B cell (primary cell): ENCODE measurements at places on chromosomes 2 and 18.

- DNase-seq, result no peak
Measured at GRCh38 chr2:203105996-203106395, 91.3 kb downstream of the NBEAL1 start.

GRCh38 chr2:28981016-28981441 lies at the start of gene TOGARAM2:
TOGARAM2 (plus strand) TSS chr2:28981298; CDS start chr2:28994835, 13,537 bp downstream.
- no peak for DNase-seq

DNA sequence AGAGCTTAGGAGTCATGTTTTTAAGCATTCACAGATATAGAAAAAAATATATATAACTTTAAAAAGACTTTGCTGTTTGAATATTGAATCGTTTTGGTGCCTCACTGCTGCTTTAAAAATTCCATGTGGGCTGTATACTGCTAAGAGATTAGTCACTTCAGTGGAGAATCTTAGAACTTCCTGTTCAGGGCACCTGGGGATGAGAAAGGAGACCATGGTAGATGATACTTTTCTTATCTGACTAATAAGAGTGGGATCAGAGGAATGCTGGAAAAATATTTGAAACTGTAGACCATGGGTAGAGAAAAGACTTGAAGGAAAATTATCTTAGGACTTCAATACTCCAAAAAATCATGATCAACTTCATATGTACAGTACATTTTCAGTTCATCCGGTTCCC lies 442.2 kb upstream of the SETBP1 start:
- DNase-seq, result no peak

- no peak for DNase-seq
Measured at GRCh38 chr18:77033575-77033974, 99.0 kb downstream of the MBP start.

GRCh38 chr2:47309472-47309951 lies 93.4 kb upstream of the MSH2 start:
- DNase-seq, result no peak

DNA sequence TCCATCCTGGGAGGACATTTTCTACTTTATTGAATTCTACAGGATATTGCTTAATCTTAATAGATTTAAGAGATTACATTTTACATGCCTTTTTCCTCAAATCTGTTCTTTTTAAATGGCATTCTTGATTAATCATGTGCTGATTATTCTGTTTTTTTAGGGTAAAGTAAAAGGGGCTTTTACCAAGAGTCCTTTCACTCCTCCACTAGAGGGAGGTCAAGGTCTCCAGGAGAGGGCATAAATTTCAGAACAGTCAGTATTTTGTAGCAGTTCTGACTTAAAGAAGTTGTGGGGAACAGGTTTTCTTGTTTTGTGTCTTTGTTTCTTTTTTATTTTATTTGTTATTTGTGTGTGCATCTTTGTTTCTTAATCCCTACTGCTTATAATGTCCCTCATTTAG lies 25.4 kb downstream of the WDR75 start:
- DNase-seq, result no peak

- DNase-seq, result no peak
Measured at GRCh38 chr2:78896536-78896935, 129.0 kb upstream of the REG3G start.

GRCh38 chr2:76050196-76050595 lies 339.5 kb upstream of the GCFC2 start:
- no peak for DNase-seq

DNA sequence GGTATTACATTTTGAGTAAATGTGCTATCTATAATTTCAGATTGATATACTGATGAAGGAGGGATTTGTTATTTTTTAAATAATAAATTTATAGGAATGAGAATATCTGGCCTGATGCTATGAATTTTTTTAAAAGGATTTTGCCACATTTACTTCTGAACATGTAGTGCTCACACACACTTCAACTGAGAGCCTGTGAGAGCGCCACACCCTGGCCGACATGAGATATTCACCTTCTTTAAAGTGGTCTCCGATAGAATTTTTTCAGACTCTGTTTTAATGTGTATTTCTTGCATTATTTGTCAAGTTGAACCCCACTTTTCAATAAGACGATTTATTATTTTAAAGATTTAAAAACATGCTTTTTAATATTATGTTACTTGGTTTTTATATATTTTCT lies 813.3 kb downstream of the DCC start:
- DNase-seq, result no peak

DNA sequence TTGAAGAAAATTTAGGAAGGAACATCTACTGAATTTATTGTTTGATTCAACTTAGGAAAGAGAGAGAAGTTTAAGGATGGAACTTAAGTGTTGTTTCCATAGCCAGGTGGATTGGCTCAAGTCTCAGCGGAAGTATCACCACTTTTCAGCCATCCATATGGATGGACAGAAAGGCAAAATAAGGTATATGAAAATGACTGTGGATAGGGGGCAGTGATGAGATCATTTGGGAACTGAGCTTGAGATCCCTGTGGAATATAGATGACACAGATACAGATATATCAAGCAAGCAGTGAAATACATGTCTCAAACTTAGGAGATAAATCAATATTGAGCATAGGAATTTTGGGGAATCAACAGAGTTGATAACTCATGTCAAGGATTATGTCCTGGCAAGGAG lies 1462.7 kb upstream of the NXPH2 start:
- no peak for DNase-seq

GRCh38 chr18:62487161-62487560 lies 35.7 kb upstream of the ZCCHC2 start:
- no peak for DNase-seq

DNA sequence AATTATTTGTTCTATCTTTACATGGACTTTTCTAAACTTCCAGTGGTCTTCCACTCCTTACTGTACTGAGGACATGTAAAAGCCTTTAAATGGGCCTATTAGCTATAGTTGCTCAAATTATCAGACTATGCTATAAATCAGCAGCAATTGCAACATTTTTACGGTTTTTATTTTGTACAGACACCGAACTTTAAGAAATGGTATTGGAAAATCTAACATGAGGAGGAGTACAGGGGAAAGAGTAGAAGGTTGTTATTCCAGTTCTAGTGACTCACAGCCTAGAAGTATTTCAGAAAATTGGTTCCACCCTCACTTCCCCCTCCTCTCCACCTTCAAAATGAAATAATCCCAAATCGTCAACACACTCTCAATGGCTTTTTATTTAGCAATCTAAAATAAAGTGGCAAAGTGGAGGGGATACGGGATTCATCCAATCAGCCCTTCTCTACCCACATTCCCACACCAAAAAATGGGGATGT lies 1.1 kb downstream of the NCKAP1 start:
- peak; percentile 16 for DNase-seq

- no peak for DNase-seq
Measured at GRCh38 chr2:121887513-121888188, 132.2 kb downstream of the TSN start.

DNA sequence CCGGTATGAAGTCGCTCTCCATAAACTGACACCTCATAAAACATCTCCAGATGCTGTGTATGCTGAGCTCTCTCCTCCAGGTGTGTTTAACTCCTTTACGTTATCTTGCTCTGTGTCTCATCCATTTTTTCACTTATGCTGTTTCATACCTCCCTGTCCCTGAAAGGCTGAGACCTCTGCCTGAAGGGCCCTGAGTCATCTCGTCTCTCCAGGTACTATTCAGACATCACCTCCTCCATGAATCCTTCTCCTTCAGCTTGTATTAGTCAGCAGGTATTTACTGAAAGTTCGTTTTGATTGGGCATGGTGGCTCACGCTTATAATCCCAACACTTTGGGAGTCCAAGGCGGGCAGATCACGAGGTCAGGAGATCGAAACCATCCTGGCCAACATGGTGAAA lies 244.5 kb upstream of the EPHA4 start:
- DNase-seq, result no peak

DNA sequence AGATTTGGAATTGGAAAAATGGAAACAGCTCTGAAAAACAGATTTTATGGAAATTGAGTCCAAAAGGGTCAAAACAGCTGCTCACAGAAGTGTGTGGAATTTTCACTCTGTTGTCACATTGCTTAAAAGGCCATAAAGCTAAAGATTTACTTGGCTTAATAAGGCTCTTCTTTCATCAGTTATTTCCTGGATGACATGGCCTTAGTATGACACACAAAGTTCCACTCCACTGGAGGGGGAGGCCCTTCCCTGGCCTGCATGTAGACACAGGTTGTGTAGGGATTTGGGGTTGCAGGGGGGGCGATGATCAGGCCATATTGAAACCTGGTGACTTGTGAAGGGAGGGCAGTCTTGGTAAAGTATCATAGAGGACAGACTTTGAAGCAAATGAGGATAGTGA lies 34.0 kb downstream of the TMEM185B start:
- DNase-seq, result no peak

- DNase-seq, result no peak
Measured at GRCh38 chr2:43199492-43200488, 26.6 kb downstream of the ZFP36L2 start.

DNA sequence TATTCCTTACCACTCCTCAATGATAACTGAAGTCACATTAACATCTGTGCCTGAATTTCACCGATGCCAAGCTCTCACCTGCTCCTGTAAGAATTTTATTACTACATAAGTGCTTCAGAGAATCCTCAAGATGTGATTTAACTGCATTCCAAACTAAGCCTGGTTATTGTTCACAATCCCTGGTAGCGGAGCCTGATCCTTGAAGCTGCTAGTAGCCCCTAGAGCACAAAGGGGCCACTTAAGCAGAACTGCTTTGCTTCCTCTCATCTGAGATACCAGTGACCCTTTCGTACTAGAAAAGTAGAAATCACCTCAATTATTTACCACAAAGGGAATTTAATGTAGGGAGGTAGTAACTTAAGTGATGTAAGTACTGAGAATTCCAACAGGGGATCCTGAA lies 529.6 kb downstream of the CPS1 start:
- DNase-seq, result no peak

GRCh38 chr2:207332480-207333212 lies 166.9 kb upstream of the KLF7 start:
- DNase-seq, result no peak

DNA sequence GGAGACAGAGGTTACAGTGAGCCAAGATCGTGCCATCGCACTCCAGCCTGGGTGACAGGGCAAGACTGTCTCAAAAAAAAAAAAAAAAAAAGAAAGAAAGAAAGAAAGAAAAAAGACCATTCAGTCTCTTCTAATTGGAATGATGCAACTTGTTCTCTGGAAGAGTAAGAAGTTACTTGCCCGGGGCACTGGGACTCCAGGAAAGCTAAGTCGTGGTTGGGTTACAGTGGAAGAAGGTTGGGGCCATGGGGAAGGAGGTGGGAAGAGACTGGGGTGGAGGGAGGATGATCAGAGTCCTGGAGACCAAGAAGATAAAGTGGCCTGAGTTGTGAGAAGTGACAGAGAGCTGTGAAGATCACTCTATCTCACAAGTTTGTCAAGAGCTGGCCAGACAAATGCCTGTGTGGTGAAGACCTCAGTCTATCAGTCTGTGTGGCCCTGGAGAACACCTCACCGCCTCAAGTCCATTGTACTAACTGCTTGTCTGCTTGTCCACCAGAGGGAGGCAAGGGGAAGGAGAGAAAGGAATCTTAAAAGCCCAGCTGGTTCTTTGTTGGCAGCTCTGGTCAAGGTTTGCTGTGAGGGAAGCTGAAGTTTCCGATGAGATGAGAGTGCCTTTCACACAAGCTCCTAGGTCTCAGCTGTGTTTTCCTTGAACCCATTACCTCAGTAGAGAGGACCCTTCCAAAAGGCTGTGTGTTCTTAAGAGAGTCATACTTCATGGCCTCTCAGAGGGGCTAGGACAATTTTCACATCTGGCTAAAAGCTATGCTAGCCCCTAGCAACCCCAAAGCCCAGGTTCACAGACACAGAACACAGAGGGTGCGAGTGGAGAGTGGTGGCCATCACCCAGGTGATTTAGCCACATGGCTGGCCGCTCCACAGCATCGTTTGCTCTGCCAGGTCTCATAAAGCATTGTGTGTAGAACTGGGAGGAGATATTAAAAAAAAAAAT lies 72.0 kb upstream of the TMEM178A start:
- DNase-seq, result peak; percentile 13

DNA sequence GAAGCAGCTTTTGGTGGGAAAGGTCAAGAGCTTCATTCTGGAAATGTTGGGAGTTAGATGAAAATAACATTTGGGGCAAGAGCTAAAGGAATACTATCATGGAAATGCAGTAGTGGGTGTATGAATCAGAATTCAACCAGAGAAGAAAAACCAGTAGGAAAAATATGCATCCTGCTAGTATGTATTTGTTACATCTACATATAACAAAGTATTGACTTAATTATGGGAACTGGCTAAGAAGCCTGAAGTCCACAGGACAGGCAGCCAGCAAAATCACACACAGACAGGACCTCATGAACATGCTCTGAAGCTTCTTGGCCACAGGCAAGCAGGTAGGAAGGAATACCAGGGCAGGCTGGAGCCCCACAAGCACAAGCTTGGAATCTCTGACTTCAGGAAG lies 185.8 kb downstream of the FBXO15 start:
- no peak for DNase-seq

DNA sequence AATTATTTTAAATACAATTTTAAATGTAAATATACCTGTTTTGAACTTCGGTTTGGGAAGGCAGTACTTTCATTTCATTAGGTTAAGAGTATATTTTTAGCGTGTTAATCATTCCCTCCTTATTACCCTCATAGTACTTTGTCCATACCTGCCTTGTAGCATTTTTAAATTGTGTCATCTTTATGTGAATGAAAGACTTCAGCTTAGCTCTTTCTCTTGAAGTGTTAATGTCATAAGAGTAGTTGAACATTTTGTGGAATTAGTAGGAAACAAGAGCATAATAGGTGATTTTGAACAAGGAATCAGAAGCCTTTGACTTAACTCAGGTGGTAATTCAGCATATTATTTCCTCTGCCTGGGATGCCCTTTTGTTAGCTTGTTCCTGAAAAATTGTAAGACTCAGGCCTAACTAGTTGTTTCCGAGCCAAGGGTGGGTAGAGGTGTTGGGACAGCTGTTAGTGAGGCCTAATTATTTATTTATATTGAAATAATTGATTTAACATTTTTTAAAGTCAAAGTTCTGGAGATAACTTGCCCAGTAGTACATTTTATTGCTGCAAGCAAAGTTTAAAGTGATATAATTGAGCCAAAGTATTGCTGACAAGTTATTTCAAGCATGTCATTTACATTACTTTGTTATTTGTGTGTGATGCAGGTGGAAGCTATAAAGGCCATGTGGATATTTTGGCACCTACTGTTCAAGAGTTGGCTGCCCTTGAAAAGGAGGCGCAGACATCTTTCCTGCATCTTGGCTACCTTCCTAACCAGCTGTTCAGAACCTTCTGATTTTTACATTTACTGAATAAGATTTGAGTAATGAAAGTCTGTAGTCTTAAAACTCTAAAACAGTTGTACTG lies 38.7 kb downstream of the DDX1 start:
- DNase-seq, result no peak
